LHCN-M2 (cell line): ENCODE measurements at places on chromosomes 1 and 21. TPM values are rescaled to one million over a fixed set of nuclear protein-coding genes. Genes with fewer than 3 reads are reported as not detected.

Gene DNAJC6
- 2.9 and 6.2 TPM in 2 replicates for total RNA-seq

Gene BARHL2
- total RNA-seq, result not detected in 2 replicates

Gene CADM3
- total RNA-seq, result 0.86 and 1.0 TPM in 2 replicates

Gene PTCH2
- total RNA-seq, result under 0.01 TPM in 1 of 2 replicates, not detected in the other

Gene MTARC2
- total RNA-seq, result 0.17 and 1.5 TPM in 2 replicates

Gene CPLANE2
- total RNA-seq, result 5.2 and 7.1 TPM in 2 replicates

Gene MYBPHL
- total RNA-seq, result 0.23 TPM in 1 of 2 replicates, not detected in the other

Gene GDAP2
- 13.9 and 17.9 TPM in 2 replicates for total RNA-seq
